ENCODE measurements at places on chromosomes 1 and 21. TPM values are rescaled to one million over a fixed set of nuclear protein-coding genes. Genes with fewer than 3 reads are reported as not detected.

ESPN gene
- total RNA-seq = not detected

CYP4X1 gene
- total RNA-seq = 0.03 TPM

FCAMR gene
- 0.08 TPM for total RNA-seq

CFHR5 gene
- not detected for total RNA-seq

SIM2 gene
- total RNA-seq = 14.4 TPM

AADACL4 gene
- total RNA-seq = not detected

IVL gene
- 0.07 TPM for total RNA-seq

KCNJ9 gene
- not detected for total RNA-seq

LCE2A gene
- total RNA-seq = not detected

APCS gene
- total RNA-seq = not detected

TMPRSS2 gene
- not detected for total RNA-seq

FABP3 gene
- not detected for total RNA-seq

AMY2A gene
- total RNA-seq = not detected

PYHIN1 gene
- not detected for total RNA-seq

RIMS3 gene
- total RNA-seq = 0.99 TPM

NUP210L gene
- not detected for total RNA-seq

STMN1 gene
- total RNA-seq = 210 TPM

MANEAL gene
- 26.1 TPM for total RNA-seq

COL24A1 gene
- total RNA-seq = 0.03 TPM

ZNF670 gene
- total RNA-seq = 3.7 TPM

CLDN17 gene
- total RNA-seq = not detected

CASZ1 gene
- total RNA-seq = 2.1 TPM

TINAGL1 gene
- total RNA-seq = 0.64 TPM

MSH4 gene
- 0.03 TPM for total RNA-seq

JAM2 gene
- not detected for total RNA-seq

CSF3R gene
- not detected for total RNA-seq

RNU1-4 gene
- not detected for total RNA-seq

SLC22A15 gene
- total RNA-seq = 0.50 TPM

CACYBP gene
- 194 TPM for total RNA-seq

RHD gene
- total RNA-seq = not detected

LRRC71 gene
- 0.38 TPM for total RNA-seq

NUDT4B gene
- 0.43 TPM for total RNA-seq

COL6A2 gene
- 16.4 TPM for total RNA-seq

POGZ gene
- total RNA-seq = 24.5 TPM

SPRR1B gene
- total RNA-seq = not detected

PROK1 gene
- not detected for total RNA-seq

FUCA1 gene
- total RNA-seq = 10.4 TPM

LDLRAD1 gene
- not detected for total RNA-seq

DIO1 gene
- total RNA-seq = not detected

WNT3A gene
- 0.05 TPM for total RNA-seq

CNR2 gene
- total RNA-seq = not detected

OMA1 gene
- 6.4 TPM for total RNA-seq

BGLAP gene
- total RNA-seq = 0.46 TPM

C1QB gene
- not detected for total RNA-seq

LPAR3 gene
- 0.22 TPM for total RNA-seq

FCRL5 gene
- not detected for total RNA-seq
